Aortic smooth muscle cell (primary cell): ENCODE measurements at places on chromosomes 12 and 14. TPM values are rescaled to one million over a fixed set of nuclear protein-coding genes. Genes with fewer than 3 reads are reported as not detected.

Gene NANOG
- total RNA-seq: not detected in 2 replicates

Gene GPR135
- total RNA-seq: 2.0 and 2.4 TPM in 2 replicates

Gene APOLD1
- 10.6 and 17.8 TPM in 2 replicates for total RNA-seq

Gene TBC1D30
- 0.53 and 0.62 TPM in 2 replicates for total RNA-seq

Gene LRRC43
- total RNA-seq: 0.79 and 0.87 TPM in 2 replicates

Gene TSHR
- total RNA-seq: not detected in 2 replicates

Gene FAM181A
- not detected in 2 replicates for total RNA-seq

Gene NTF3
- 4.4 and 11.1 TPM in 2 replicates for total RNA-seq

Gene RNF212B
- not detected in 2 replicates for total RNA-seq

Gene HOXC5
- not detected in 2 replicates for total RNA-seq

Gene AQP6
- 0.12 and 0.13 TPM in 2 replicates for total RNA-seq

Gene KLHL33
- 0.06 and 0.13 TPM in 2 replicates for total RNA-seq

Gene LALBA
- total RNA-seq: not detected in 2 replicates

Gene OR6C2
- total RNA-seq: not detected in 2 replicates

Gene CLECL1
- total RNA-seq: not detected in 2 replicates

Gene PIK3C2G
- total RNA-seq: not detected in 2 replicates

Gene AQP2
- not detected in 2 replicates for total RNA-seq

Gene SIX6
- not detected in 2 replicates for total RNA-seq

Gene CAPZA3
- not detected in 2 replicates for total RNA-seq

Gene LEMD3
- total RNA-seq: 22.9 and 24.3 TPM in 2 replicates

Gene E2F7
- total RNA-seq: 8.2 and 15.9 TPM in 2 replicates

Gene OTOGL
- 0.62 and 1.6 TPM in 2 replicates for total RNA-seq

Gene SLC25A47
- total RNA-seq: not detected in 2 replicates

Gene PRIM1
- total RNA-seq: 7.3 and 8.6 TPM in 2 replicates

Gene SLC6A15
- total RNA-seq: 0.13 and 0.19 TPM in 2 replicates

Gene KRT71
- not detected in 2 replicates for total RNA-seq

Gene ADAM20
- total RNA-seq: 1.1 and 1.7 TPM in 2 replicates

Gene MED13L
- 56.5 and 85.4 TPM in 2 replicates for total RNA-seq

Gene LRRIQ1
- total RNA-seq: under 0.01 TPM in 1 of 2 replicates, not detected in the other

Gene SLC6A13
- total RNA-seq: 0.13 and 0.19 TPM in 2 replicates

Gene KRT73
- total RNA-seq: not detected in 2 replicates

Gene KRT79
- total RNA-seq: not detected in 2 replicates

Gene PRKD1
- 16.1 and 18.0 TPM in 2 replicates for total RNA-seq

Gene ANAPC7
- 48.6 and 53.5 TPM in 2 replicates for total RNA-seq

Gene GSC
- total RNA-seq: not detected in 2 replicates

Gene GALNT9
- 0.06 and 0.26 TPM in 2 replicates for total RNA-seq

Gene GPR68
- total RNA-seq: 0.75 and 1.1 TPM in 2 replicates

Gene TCL1B
- total RNA-seq: not detected in 2 replicates

Gene PLEKHG7
- total RNA-seq: 0.13 TPM in 1 of 2 replicates, not detected in the other

Gene GDF3
- total RNA-seq: not detected in 2 replicates

Gene LLPH
- total RNA-seq: 5.9 and 6.0 TPM in 2 replicates

Gene SERPINA1
- total RNA-seq: not detected in 2 replicates

Gene C14orf39
- total RNA-seq: not detected in 2 replicates

Gene ACOT6
- not detected in 2 replicates for total RNA-seq

Gene CDKN3
- total RNA-seq: 52.8 and 68.6 TPM in 2 replicates

Gene DPPA3
- not detected in 2 replicates for total RNA-seq

Gene TRIM9
- total RNA-seq: 0.19 and 0.26 TPM in 2 replicates

Gene USP44
- 0.19 and 0.79 TPM in 2 replicates for total RNA-seq

Gene CACNA1C
- 5.8 and 13.9 TPM in 2 replicates for total RNA-seq

Gene LTB4R
- 0.75 and 1.1 TPM in 2 replicates for total RNA-seq

Gene FBXO34
- total RNA-seq: 27.7 and 32.1 TPM in 2 replicates

Gene NEUROD4
- total RNA-seq: not detected in 2 replicates

Gene OTUB2
- 0.53 and 1.2 TPM in 2 replicates for total RNA-seq

Gene ADCY4
- total RNA-seq: 2.6 and 2.9 TPM in 2 replicates

Gene B4GALNT3
- under 0.01 and 0.12 TPM in 2 replicates for total RNA-seq

Gene EIF2B1
- total RNA-seq: 42.3 and 46.3 TPM in 2 replicates

Gene GUCY2C
- under 0.01 TPM in 1 of 2 replicates, not detected in the other for total RNA-seq
